Left renal pelvis (tissue), 4 donors: ENCODE measurements at places on chromosomes 12 and 14.
A peak's percentile ranks its signal among the peaks of the same experiment; 100 is the strongest.

- no peak for DNase-seq
Measured at GRCh38 chr14:89504602-89505313, 87.7 kb upstream of the FOXN3 start.

GRCh38 chr12:121765573-121765972, 27.9 kb downstream of the RHOF start:
- DNase-seq = no peak

GRCh38 chr12:1429980-1430379, 164.4 kb downstream of the FBXL14 start:
- no peak for DNase-seq

GRCh38 chr14:73746520-73747378, 32.6 kb upstream of the PNMA1 start:
- no peak for DNase-seq

GRCh38 chr14:51039252-51039651, 55.7 kb downstream of the TRIM9 start:
- no peak for DNase-seq

DNA sequence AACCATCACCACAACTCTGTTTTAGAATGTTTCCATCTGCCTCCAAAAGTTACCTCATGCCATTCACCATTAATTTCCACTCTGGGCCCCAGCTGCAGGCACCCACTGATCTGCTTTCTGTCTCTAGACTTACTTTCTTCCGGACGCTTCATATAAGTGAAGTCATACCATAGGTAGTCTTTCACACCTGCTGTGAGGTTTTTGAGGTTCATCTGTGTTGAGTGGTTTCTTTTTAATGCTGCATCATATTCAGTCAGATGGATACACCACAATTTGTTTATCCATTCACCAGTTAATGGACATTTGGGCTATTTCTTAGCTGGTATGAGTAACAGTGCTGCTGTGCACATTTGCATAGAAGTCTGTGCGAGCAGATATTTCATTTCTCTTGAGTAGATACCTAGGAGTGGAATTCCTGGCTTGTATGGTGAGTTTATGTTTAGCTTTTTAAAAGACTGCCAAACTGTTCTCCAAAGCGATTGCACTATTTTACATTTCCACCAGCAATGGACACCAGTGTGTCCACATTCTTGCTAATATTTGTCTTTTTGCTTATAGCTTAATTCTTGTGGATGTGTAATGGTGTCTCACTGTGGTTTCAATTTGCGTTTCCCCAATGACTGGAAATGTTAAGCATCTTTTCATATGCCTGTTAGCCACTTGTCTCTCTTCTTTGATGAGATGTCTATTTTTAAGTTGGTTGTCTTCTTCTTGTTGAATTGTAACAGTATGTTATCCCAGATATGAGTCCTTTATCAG, 48.3 kb downstream of the ZFYVE21 start:
- no peak for DNase-seq

DNA sequence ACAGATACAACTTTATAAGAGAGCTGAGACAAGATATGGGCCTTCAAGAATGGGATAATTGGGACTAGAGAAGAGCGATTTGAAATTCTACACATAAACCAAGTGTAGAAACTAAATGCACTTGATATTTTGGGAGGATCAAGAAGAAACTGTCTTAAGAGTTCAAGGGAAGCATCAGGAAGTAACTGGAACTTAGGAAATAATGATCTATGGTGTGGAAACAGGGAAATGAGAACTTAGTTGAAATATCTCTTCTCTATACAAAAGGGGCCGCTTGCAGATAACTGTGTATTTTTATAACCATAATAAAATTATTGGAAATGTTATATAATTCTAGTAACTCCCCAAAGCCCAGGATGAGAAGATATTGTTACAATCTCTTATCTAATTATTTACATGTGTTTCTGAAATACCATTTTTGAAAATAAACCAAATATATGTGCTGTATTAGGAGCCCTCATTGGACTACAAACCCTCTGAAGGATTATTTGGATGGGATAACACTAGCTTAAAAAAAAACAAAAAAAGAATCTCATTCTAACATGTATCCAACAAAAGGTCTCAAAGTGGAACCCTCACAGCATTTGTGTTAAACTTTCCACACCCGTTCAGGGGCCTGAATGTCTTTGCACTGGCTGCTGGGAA, 84.7 kb upstream of the FLRT2 start:
- no peak for DNase-seq

GRCh38 chr14:92728759-92729364, 19.6 kb downstream of the LGMN start:
- DNase-seq = no peak

DNA sequence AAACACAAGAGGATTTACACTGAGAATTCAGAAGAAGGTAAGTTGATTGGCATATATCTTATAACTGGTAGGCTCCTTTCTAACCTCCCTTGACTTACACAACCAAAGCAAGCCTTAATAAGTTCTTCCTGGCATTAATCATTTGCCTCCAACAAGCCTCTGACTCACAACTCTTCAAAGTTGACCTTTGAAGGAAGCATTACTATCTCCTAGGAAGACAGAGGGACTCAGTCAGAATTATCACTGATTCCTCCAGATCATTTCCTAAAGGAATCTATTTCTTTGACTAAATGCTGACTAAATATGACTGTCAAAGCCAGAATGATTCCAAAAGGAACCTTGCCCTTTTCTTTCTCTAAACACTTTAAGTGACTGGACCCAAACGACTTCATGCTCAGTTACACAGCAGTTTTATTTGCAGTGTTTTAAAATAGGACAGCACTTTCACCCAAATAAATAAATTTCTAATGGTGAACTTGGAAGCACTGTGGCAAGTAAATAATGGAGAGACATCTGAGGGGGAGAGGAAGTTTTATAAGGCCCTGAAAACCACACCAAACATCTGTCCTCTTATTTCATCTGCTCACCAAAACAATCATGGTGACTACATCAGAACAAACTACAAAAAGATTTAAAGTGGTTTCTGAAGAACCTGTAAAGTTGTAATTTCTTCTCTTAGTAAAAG, 128.2 kb downstream of the KLHL28 start:
- peak; percentile 24 for DNase-seq

DNA sequence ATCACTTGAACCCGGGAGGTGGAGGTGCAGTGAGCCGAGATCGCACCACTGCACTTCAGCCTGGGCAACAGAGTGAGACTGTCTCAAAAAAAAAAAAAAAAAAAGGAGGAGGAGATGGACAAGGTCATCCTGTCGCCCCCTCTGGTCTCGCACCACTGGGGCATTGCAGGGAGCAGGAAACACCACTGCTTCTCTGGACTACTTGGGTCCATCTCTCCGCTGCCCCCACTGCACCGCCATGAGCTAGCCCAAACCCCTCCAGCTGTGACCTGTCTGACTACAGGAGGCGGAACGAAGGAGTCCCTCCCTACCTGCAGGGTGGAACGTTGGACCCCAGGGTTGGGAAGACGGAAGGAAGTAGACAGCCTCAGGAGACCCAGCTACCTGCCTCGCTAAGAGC, 18.2 kb upstream of the FAM222A start:
- no peak for DNase-seq

DNA sequence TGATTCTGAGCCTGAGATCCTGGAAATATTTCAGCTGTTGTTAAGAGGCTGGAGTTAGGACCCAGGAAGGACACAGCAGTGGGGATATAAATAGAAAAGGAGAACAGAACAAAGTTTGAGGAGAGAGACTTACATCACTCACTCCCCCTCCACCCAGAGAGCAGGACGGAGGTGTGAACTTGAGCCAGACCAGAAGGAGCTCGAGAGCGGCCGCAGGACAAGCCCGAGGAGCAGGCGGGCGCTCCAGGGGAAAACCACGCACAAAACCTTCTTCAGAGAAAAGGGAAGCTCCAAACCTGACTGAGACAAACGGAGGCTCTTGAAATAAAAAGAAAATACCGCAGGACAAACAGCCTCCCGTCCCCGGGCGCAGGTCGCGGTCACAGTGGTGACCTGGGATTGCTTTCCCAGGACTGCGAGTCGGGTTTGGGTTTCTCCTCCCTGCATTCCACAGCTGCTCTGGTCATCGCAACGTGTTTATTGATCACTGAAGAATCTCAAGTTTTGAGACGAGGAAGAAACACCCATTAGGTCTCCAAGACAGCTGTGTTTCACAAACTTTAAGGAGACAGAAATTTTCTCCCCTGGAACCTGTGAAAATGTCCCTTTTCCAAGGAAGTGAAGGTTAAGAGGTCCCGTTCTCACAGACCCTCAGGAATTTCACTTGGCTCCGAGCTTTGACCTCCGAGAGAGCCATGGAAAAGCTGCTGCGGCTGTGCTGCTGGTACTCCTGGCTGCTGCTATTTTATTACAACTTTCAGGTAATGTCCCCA, at the start of gene ADGRD1:
ADGRD1 (plus strand) TSS at position 137 of the 773 bp plus-strand sequence; CDS start at position 696, 559 bp downstream.
- no peak for DNase-seq

DNA sequence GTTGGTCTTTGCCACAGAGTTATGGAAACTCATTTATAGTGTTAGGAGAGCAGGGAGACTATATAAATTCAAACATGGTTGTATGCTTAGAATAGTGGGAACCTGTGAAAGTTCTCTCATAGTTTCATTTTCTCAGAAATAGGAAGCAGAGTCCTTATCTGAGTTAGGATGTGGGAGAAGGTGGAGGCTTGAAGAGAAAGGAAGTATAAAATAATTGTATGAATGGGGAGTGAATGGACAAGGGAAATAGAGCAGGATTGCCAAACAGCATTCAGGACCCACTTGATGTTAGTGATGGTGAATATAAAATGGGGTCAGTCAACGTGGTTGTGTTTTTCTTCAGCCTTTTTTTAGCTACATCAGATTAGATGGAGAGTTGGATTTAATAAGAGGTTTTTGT, 34.0 kb upstream of the TPH2 start:
- DNase-seq = no peak

GRCh38 chr12:53575502-53576249, 50.5 kb downstream of the ATF7 start:
- no peak for DNase-seq

- no peak for DNase-seq
Measured at GRCh38 chr12:6460751-6461371, 9.0 kb downstream of the TAPBPL start.

DNA sequence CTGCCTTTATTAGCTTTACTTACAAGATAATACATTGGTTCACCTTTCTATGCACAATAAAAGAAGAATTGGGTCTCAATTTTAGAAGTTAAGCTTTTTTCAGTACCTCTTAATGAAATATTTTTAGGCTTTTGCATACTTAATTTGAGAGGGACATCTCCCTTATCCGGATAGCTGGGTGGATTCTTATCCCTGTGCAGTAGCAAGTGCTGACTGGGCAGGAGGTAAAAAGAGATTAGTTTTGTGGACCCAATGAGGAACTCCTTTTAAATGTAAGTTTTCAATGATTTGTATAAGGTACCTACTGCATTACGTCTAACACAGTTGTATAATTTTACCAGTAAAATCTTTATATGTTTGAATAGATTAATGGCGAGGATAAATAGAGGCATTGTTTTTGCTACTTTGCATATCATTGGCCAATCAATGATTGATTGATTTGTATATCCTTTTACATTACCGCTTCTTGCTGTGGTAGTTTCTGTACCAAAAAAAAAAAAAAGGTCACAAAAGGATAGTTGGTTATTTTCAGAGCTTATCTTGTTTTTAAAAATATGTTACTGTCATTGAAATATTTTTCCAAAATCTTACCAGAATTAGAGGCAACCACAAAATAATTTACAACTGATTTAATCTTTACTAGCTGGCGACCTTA, 2.2 kb downstream of the CPSF6 start:
- DNase-seq = no peak

DNA sequence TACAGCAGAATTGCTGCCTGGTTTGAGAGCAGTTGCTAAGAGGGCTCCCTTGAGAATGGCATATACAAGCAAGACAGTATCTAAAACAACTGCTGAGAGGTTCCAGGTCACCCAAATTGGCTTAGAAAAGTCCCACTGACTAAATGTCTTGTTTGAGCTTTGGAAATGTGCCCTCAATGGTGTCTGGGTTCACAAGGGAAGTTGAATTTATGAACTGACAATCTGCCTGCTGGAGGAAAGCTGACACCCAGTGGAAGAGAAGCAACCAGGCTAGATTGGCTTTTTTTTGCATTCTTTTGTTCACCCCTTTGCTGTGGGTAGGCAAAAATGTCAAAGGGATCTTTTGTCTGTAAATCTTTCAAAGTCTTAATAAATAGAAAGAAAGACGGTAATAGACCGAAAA, 44.6 kb upstream of the NPFF start:
- DNase-seq = no peak

DNA sequence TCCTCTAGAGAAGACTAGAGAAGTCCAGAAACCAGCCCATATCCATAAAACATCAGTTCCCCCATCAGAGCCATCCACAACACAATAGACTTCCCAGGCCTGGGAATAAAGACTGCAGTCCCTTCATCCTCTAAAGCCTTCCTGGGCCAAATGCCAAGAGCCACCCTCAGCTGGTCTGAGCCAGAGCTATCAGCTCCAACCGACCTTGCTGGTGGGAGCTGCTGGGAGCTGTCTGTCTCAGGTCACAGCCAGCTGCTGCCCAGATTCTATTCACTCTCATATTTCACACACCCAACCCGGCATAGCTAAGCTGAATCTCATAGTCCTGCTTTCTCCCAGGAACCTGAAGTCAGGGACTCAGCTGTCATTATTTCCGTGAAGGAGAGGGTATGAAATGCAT, 10.9 kb upstream of the TFCP2 start:
- DNase-seq = peak; percentile 59

DNA sequence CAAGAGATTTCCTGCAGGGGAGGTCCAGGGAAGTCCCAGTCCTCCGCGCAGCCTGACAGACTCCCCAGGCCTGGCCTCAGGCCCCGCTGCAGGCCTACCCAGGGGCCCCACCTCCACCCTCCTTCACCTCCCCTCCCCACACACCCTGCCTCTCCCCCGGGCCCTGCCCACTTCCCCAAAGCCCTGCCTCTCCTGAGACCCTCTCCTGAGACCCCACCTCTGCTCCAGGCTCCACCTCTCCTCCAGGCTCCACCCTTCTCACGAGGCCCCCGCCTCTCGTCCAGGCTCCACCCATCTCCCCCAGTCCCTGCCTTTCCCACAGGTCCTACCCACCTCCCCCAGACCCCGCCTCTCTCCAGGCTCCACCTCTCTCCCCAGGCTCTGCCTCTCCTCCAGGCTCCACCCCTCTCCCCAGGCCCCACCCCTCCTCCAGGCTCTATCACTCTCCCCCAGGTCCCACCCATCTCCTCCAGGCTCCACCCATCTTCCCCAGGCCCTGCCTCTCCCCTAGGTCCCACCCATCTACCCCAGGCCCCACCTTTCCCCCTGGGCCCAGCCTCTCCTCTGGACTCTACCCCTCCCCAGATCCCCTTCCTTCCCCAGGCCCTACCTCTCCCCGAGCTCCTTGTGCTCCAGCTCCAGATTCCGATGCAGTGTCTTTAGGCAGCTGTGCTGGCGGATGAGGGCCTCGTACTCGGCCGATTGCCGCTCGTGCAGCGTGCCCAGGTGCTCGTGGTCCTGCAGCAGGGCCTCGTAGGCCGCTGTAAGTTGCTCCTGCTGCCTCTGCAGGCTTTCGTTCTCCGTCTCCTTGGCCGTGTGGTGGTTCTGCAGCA, 58.8 kb upstream of the GPR68 start:
- DNase-seq = no peak

- DNase-seq = no peak
Measured at GRCh38 chr12:47591361-47591791, 114.5 kb downstream of the RPAP3 start.

- DNase-seq = no peak
Measured at GRCh38 chr12:52699960-52700359, 3.4 kb downstream of the KRT77 start.
